ENCODE measurements at places on chromosomes 3 and 15.

- peak; percentile 15 for DNase-seq
Measured at GRCh38 chr15:76060118-76060989, 569 bp downstream of the TMEM266 start.

- no peak for DNase-seq
Measured at GRCh38 chr3:194107107-194107506, 28.8 kb upstream of the HES1 start.

GRCh38 chr15:90028376-90028944 lies 27.3 kb downstream of the ZNF710 start:
- DNase-seq: no peak

DNA sequence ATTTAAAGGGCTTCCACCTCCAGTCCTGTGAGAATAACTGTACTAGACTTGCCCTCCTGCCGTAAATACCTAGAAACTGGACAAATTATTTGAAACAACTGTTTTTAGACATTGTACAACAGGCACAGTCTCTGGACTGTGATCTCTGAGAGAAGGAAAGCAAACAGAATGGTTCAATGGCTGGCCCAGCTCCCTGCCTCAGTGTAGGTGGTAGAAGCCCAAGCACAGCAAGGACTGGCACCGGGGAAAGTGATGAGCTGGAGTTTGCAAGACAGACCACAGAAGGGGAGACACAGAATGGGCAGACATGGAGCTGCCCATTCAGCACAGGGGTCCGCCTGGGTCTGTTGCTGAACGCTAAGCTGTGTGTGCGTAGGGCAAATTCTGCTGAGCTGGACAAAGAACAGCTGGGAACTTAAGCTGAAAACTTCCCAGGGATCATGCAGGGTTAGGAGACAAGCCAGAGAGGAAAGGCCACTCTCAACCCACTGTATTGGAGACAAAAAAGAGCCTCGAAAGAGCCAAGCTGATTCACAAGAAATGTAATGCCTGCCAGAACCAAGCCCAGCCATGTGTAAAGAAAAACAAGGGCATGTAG lies 52.6 kb upstream of the SEC61A1 start:
- no peak for DNase-seq

DNA sequence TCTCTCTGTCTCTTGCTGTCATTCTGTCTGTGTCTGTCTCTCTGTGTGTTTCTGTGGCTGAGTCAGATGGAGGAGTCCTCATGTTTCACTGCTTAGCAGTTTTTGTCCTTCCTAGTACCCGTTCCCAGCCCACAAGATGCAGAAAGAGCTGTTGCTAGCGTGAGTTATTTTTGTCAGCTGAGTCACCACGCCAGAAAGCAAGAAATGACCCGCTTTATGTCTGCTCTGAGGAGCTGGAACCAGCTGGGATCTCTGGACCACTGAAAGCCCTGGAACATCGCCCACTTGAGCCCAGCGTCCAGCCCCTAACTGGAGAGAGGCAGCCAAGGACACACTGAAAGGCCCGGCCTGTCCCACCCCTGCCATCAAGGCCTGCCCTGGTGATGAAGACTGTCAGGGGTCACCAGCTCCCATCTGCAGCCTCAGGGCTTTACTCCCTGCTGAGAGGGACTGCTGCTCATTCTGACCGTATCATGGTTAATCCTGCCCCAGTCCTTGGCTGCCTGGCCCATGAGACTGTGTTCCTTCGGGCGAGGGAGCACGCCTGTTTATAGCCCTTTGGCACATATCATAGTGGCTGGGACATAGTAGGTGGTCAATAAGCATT lies 101.7 kb upstream of the TPM1 start:
- no peak for DNase-seq

GRCh38 chr15:88375234-88375927 lies 91.8 kb downstream of the MRPL46 start:
- no peak for DNase-seq

DNA sequence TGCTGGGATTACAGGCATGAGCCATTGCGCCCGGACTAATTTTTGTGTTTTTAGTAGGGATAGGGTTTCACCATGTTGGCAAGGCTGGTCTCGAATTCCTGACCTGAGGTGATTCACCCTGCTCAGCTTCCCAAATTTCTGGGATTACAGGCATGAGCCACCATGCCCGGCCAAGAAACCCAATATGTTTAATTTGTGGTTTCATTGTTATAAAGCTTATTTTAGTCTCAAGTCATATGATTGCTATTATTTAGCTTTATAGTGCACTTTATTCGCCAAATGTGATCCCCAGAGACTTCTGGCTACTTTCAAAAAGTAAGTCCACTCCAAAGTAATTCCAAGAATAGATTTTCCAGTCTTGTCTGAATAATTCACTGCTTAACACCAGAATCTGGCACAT lies 19.3 kb upstream of the SLC4A7 start:
- DNase-seq: no peak

DNA sequence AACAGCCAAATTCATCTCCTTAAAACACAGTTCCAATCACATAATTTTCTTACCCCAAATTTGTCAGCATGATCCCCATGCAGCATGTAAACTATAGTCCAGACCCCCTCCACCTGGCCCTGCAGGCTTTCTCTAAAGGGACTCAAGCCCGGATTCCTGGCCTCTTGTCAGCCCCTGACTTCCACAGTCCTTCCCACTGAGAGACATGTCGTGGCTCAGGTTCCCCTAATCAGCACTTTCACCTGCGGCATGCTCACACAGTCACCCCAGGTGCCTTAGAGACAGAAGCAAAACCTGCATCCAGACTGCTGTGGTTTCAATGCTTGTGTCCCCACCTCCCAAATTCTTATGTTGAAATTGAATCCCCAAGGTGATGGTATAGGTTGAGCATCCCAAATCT lies 372.7 kb upstream of the ATP10A start:
- DNase-seq: no peak

DNA sequence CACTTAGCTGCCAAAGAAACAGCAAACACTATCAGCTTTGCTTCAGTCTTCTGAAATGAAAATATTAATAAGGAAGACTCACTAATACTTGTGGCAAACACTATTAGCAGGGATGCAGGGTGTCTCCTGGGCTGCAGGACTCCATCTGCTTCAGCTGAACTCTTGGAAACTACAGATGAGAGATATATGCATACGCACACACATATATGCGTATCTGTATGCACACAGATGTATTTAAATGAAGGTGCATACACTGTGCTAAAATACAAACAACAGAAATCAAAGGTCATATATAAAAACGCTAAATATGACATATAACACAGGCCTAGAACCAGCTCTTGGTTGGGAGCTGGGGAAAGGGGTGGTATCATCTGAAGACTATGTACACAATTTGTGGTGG lies 10.6 kb downstream of the PPM1M start:
- DNase-seq: no peak

DNA sequence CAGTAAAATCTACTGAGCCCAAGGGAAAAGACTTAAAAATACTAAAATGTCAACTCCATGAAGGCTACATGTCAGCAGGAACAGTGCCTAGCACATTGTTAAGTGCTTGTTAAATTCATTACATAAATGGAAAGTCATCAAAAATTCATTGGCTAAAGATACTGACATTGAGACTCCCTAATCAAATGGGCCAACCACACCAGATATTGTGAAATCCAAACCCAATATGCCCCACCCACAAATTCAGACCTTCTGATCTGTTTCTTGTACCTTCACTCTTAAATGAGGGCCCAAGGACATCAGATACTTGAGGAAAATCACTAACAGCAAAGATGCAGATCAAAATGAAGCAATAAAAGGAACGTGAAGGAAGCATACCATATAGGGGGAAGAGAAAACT lies 20.7 kb downstream of the MRPS22 start:
- no peak for DNase-seq

- DNase-seq: no peak
Measured at GRCh38 chr15:90463381-90463780, 66.3 kb upstream of the CRTC3 start.

DNA sequence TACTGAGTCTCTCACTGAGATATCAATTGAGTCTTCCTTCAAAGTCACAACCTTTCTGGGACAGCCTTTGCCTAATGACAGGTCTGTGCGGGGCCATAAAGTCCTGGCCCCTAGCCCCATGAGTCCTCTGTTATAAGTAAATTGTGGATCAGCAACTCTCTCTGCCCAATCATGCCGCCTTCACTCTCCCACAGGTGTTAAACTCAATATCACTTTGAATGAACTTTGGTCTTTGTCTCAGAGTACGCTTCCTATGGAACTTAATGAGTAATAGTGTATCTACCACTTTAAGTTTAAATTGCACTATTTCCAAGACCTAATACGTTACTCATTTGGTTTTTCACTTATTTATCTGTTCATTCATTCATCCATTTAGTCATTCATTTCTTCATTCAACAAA lies 826.4 kb downstream of the TUSC7 start:
- no peak for DNase-seq

- no peak for DNase-seq
Measured at GRCh38 chr3:139518306-139518705, 21.2 kb downstream of the RBP1 start.

- no peak for DNase-seq
Measured at GRCh38 chr15:86863226-86863915, 783.7 kb downstream of the AGBL1 start.

DNA sequence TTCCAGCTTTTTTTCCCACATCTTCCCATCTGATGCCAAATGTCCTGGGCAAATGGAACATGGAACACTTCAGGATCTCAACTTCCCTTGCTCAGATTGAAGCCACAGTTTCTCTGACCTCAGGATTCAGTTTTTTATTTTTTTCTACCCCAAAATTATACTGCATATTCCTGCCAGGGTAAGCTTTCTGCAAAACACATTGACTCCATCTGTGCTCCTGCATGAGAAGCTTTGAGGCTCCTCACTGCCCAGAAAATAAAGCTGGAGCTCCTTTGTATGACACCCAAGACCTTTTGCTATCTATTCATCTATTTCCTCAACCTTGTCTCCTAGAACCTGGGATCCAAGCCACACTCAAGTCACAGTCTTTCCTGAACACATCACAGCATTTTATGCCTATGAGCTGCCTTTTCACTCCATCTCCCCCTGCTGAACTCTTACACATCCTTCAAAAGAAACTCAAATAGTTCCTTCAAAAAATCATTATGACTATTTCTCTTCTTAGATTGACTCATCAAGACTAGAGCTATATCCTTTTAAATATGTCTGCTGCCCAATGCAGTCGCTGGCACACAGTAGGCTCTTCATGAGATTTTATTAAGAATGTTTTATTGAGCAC lies 57.4 kb upstream of the PSMD6 start:
- no peak for DNase-seq

- no peak for DNase-seq
Measured at GRCh38 chr15:45377609-45378148, 665 bp downstream of the GATM start.

DNA sequence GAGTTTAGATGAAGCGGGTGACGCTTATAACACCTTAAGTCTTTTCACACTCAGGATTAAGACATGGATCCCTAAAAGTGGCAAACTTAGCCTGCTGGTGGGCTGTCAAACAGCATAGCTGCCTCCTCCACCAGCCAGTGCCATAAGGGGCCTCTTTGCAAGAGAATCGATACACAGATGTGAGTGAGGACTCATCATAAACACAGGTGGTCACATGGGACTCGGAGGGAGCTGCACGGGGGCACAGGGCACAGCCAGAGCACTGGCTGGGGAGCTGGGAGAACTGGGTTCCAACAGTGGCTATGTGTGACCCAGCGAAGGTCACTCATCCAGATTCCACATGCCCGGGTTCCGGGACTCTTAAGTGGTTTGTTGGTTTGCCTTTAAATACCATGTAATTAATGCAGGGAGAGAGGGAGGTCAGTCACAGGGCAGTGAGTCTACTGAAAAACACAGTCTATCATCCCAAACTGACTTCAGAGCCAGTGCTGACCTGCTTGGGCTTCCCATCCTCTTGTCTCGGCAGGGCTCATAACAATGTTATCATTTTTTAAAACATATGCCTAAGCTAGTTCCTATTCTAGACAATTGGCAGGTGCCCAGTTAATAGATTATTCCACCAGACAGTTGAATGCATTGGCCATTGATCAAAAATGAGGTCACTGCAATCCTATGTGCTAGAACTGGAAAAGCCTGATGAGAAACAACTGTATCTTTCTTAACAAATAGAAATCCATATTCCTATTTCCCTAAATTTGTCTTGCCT lies 51.8 kb downstream of the SLC12A8 start:
- no peak for DNase-seq

All from activated T-cell treated with anti-CD3 and anti-CD28 coated beads for 24 hours (primary cell).